ENCODE measurements at places on chromosomes 16 and 17.

DNA sequence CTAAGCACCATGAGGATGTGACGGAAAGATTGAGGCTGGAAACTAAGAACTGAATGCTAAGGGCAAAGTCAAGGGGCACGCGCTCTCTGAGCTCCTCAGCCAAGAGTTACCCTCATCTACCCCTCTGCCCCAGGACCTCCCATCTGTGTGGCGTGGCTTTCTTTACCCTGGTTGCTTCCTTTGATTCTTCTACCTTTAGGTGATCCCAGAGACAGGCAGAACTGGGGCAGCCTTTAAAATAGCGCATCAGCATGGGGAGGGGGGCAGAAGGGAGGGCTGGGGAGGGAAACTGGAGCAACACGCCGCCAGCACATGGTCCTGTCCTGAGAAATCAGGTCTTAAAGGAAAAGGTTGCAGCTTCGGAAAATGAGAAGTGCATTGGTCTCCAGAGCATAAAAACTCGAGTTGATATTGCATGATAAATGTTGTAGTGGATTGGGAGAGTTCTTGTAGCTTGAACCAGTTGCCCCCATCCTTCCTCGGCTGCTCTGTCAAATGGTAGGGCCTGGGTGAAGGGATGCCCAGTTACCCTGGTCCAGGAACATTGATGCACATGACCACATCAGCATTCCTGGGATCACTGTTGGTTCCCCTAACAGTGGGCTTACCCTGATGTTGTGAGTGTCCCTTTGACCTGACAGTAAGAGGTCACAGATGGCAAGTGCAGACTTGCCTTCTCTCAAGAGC, 29.7 kb downstream of the LDHD start:
- no peak for DNase-seq

- DNase-seq = no peak
Observed at GRCh38 chr16:65917466-65917865, 449.0 kb upstream of the CDH5 start.

GRCh38 chr17:78897664-78898047, 5.3 kb downstream of the CEP295NL start:
- no peak for DNase-seq

DNA sequence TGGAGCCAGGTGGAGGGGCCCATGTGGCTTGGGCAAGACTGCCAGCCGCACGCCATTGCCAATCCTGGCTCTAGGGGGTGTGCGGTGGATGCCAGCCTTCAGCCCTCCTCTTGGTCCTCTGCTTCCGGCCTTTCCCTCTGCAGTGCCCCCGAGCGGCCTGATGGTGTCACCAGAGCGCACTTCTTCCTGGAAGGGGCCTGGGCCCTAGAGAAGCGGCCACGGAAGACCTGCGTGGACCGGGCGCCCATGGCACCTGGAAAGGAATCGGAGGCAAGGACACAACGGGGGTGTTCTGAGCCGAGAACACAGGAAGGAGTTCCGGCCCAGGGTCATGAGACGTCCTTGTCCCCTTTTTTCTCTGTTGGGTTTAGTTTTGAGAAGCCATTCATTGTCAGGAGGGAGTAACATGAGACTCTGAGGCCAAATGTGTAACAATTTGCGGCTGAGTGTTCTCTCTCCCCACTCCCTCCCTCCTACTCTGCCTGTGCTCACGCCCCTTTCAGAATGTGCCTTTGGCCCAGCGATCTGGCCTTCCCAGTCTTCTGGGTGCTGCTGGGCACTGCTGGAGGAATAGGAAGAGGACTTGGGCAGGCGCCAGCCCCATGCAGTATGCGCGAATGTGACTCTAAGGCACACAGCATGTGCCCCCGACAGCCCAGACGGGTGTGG, 92.8 kb downstream of the IRX3 start:
- DNase-seq = no peak

- no peak for DNase-seq
Observed at GRCh38 chr16:87620201-87620495, 17.8 kb downstream of the JPH3 start.

- DNase-seq = no peak
Observed at GRCh38 chr17:9912121-9913099, 7.3 kb upstream of the RCVRN start.

DNA sequence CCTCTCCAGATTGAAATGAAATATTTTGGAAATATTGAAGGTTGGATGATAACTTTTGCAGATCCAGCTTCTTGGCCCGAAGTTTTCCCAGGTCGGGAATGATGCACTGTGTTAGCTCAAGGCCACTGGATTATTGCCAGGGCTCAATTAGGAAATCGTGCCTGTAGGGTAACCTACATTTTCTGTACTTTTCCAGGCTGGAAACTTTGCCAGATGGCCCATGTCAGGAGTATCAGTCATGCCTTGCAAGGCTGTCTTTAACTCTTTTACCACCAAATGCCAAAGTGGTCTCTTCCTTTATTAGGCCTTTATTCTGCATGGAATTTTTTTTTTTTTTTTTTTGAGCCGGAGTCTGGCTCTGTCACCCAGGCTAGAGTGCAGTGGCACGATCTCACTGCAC, 8.9 kb upstream of the SEC14L1 start:
- no peak for DNase-seq

DNA sequence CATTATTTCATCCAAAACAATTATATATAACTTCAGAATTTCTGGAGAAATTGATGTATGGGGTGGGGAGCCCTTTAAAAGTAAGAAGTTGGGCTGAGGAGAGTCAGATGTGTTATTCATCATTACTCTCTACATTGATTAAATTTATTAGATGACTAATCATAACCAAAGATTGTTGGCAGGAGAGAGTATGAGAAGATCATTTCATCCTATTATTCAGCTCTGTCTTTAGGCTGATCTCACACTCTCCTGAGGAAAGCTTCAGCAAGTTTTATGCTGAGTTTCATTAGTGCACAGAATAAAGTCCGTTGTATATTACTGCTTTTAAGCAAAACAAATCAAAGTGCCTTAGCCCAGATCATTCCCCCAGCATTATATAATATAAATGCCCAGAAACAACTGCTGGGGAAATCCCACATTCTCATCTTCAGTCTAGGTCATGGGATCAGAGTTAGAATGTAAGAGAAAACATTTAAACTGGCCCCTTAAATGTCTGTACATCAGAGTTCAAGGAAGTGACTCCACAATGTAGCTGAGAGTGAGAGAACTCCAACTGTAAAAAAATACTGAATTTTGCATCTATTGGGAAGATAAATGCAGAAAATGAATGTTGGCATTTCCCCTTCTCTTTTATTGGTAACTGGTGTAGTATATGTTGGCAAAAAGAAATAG, 130.1 kb upstream of the HLF start:
- DNase-seq = no peak

GRCh38 chr17:57604771-57605674, 140.1 kb downstream of the CCDC182 start:
- DNase-seq = no peak
